ENCODE measurements at places on chromosomes 3 and 15.

DNA sequence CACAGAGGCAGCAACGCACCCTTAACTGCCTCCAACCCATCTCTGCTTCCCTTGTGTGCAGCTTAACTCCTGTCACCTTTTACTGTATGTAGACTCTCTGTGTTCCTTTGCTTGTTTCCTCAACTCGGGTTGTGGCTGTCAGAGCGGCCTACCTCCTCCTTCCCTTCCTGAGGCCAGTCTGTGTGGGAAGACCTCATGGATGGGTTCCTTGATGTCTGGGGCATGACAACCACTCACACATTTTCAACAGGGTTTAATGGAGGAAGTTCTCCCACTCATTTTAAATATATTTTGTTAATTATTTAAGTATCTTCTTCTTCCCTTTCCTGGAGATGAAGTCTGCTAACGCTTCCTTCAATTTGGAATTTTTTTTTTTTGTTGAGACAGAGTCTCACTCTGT is 1.8 kb upstream of the CSPG5 start:
- no peak for DNase-seq

DNA sequence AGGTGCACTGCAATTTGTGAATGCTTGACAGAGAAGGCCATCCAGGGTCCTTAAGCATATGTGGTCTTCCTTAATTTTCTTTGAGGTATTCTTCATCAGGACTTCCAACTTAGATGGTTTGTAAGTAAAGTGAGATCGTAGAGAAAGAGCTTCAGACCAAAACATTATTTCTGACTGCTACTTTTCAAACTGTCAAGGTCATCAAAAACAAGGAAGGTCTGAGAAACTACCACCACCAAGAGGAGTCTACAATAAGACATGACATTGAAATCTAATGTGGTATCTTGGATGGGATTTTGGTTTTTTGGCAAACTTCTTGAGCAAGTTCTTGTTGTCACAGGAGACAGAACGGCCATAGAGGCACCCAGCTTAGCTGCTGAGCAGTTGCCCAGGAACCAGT is 20.0 kb upstream of the RNF111 start:
- no peak for DNase-seq

GRCh38 chr3:68931406-68932149 is 769 bp downstream of the TAFA4 start:
- no peak for DNase-seq

DNA sequence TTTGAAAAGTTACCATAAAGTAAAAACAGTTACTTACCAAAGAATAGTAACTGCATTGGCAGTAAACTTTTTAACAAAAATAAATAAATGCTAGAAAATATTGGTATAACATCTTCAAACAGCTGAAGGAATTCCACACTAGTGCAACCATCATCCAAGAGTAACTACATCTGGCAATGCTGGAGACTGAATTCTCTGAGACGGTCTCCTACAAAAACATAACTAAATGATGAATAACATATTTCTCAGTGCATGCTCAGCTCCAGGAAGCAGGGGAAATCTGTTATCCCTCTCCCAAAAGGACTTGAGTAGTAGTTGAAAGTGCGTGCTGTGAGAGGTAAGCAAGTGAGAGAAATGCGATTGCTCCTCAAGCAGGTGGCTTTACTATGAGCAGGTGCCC is 526.8 kb upstream of the CCDC54 start:
- no peak for DNase-seq

DNA sequence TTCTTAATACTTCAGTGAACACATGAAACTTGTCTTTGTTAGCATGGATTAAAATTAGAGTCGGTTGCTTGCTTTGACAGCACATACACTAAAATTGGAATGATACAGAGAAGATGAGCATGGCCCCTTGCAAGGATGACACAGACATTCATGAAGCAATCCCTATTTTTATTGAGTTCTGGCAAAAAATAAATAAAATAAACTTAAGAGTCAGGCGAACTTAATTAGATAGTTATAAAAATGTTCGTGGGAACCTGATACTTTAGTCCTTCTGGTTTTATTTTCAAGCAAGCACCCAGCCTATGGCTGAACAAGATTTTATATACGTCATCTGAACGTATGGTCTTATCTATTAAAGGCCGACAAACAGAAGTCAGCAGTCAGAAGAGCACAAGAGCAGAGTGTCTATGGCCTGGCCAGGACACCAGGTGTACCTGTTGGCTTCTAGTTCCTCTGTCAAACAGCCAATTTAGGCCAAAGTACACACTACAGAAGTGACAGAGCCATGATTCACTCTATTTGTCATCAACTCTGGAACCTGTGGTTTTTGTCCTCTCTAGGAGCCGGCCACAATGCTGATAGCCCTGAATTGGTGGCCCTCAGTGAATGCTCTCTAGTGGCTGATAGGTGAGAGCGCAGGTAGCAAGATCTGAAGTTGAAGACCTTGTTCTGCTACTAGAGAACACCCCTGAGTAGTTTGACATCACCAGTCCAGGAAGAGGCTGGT is 64.3 kb downstream of the LEO1 start:
- DNase-seq: no peak

DNA sequence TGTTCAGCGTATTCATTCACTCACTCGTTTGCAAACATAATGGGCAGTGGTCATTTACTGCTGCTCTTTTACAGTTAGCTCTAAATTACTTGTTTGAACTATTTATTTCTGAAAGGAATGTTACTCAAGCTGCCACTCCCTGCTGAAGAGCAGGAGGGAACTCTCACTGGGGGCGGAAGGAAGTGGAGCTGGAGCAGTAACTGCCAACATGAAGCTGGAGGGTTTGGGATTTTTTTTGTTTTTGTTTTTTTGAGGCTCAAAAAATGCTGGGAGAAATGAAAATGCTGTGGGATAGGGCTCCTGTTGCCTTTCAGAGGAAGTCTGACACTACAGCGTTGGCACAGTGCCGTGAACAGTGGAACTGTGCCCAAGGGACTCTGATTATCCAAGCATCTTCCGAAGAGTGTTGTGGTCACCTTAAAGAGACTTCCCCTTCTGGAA is 44.1 kb downstream of the SENP2 start:
- peak; percentile 50 for DNase-seq

- DNase-seq: no peak
These were observed 293.0 kb downstream of the UBE2E2 start for GRCh38 chr3:23496165-23496564.
